Ascending aorta (tissue), 2 donors: ENCODE measurements at places on chromosomes 7 and 10.
A peak's percentile ranks its signal among the peaks of the same experiment; 100 is the strongest.

- no peak overlapping the region for H3K27ac ChIP-seq
- DNase-seq: no peak
- H3K4me3 ChIP-seq: no peak overlapping the region
- H3K27me3 ChIP-seq: no peaks in the 10 kb centered on the region
Measured at GRCh38 chr7:139797607-139798006, 19.8 kb upstream of the HIPK2 start.

GRCh38 chr7:18974803-18975202 is 142.6 kb downstream of the TWIST1 start:
- H3K36me3 ChIP-seq: no peaks in the 10 kb centered on the region
- H3K27me3 ChIP-seq: no peaks in the 10 kb centered on the region
- H3K4me1 ChIP-seq: peaks cover 30% of the 10 kb centered on the region
- H3K4me3 ChIP-seq: no peak overlapping the region
- H3K27ac ChIP-seq: peak overlapping the region; percentile 64

GRCh38 chr10:44051584-44052385 is 333.1 kb downstream of the CXCL12 start:
- H3K4me1 ChIP-seq: peaks cover 3% of the 10 kb centered on the region
- DNase-seq: no peak
- H3K36me3 ChIP-seq: no peaks in the 10 kb centered on the region
- no peak overlapping the region for H3K27ac ChIP-seq
- H3K27me3 ChIP-seq: no peaks in the 10 kb centered on the region

DNA sequence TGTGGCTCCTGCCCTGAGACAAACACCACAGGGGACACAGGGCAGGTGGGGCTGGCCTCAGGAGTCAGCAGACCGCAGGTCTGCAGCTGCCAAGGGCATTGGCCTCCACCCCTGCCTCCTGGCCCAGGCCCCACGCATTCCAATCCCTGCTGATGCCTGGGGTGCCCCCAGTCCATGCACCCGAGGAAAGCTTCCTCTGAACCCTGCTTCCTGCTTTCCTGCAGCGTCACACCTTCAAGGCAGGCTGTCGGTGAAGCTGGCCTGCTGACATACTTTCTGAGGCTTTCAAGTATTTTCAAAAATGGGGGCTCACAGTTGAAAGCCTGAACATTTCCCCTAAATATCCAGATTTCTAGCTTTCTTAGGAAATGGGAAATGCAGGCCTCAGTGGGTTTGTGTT is 22.5 kb upstream of the ANTXRL start:
- no peaks in the 10 kb centered on the region for H3K36me3 ChIP-seq
- no peak overlapping the region for H3K27ac ChIP-seq
- no peak for DNase-seq
- no peaks in the 10 kb centered on the region for H3K27me3 ChIP-seq
- no peak overlapping the region for H3K4me3 ChIP-seq
- H3K4me1 ChIP-seq: no peaks in the 10 kb centered on the region

- DNase-seq: no peak
- no peak overlapping the region for H3K27ac ChIP-seq
- H3K27me3 ChIP-seq: peaks cover 41% of the 10 kb centered on the region
Measured at GRCh38 chr7:150976529-150977381, 1.4 kb downstream of the KCNH2 start.

DNA sequence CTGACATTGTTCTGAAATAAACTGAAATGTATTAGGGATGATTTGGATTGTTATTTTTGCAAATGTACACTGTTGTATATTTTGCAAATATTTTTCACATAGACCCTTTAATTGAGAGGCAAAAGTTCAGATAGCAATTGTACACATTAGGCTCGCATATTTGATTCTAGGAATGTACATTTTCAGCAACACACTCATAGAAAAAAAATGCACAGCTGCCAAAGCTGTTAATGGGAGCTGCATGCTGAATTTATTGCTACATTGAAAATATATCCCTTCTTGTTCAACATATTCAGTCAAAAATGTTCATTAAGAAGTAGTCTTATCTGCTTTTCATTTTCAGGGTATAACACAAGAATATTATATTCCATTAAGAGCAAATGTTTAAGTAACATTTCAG is 512.9 kb downstream of the ATRNL1 start:
- H3K4me3 ChIP-seq: no peak overlapping the region
- H3K4me1 ChIP-seq: no peaks in the 10 kb centered on the region
- H3K27me3 ChIP-seq: no peaks in the 10 kb centered on the region
- no peak for DNase-seq
- H3K36me3 ChIP-seq: no peaks in the 10 kb centered on the region
